ENCODE measurements at places on chromosomes 2 and 18. TPM values are rescaled to one million over a fixed set of nuclear protein-coding genes. Genes with fewer than 3 reads are reported as not detected.
A peak's percentile ranks its signal among the peaks of the same experiment; 100 is the strongest.

GRCh38 chr18:64614446-64614845, 465.6 kb upstream of the LINC00305 start:
- no peak for DNase-seq

Gene ERBB4
- total RNA-seq, result 10.2 TPM

Gene LAMA1
- total RNA-seq, result 2.7 TPM

- DNase-seq, result no peak
Measured at GRCh38 chr2:148553332-148553887, 91.1 kb upstream of the EPC2 start.

- DNase-seq, result no peak
Measured at GRCh38 chr2:167127135-167127534, 238.9 kb downstream of the XIRP2 start.

Gene FAM110C
- 21.8 TPM for total RNA-seq

- peak; percentile 32 for DNase-seq
Measured at GRCh38 chr2:219636941-219637841, 9.8 kb downstream of the SLC4A3 start.

DNA sequence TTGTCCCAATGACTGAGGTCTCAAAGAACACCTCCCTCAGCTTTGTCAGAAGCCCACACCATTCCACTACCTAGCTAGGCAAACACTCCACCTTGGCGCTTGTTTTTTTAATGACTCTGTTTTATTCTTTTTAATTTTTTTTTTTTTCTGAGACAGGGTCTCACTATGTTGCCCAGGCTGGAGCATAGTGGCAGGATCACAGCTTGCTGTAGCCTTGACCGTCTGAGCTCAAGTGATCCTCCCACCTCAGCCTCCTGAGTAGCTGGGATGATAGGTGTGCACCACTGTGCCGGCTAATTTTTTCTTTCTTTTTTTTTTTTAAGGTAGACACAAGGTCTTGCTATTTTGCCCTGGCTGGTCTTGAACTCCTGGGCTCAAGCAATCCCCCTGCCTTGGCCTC, 101.9 kb downstream of the SLC25A12 start:
- no peak for DNase-seq

- DNase-seq, result peak; percentile 65
Measured at GRCh38 chr2:85308896-85309555, 18.8 kb downstream of the TGOLN2 start.

DNA sequence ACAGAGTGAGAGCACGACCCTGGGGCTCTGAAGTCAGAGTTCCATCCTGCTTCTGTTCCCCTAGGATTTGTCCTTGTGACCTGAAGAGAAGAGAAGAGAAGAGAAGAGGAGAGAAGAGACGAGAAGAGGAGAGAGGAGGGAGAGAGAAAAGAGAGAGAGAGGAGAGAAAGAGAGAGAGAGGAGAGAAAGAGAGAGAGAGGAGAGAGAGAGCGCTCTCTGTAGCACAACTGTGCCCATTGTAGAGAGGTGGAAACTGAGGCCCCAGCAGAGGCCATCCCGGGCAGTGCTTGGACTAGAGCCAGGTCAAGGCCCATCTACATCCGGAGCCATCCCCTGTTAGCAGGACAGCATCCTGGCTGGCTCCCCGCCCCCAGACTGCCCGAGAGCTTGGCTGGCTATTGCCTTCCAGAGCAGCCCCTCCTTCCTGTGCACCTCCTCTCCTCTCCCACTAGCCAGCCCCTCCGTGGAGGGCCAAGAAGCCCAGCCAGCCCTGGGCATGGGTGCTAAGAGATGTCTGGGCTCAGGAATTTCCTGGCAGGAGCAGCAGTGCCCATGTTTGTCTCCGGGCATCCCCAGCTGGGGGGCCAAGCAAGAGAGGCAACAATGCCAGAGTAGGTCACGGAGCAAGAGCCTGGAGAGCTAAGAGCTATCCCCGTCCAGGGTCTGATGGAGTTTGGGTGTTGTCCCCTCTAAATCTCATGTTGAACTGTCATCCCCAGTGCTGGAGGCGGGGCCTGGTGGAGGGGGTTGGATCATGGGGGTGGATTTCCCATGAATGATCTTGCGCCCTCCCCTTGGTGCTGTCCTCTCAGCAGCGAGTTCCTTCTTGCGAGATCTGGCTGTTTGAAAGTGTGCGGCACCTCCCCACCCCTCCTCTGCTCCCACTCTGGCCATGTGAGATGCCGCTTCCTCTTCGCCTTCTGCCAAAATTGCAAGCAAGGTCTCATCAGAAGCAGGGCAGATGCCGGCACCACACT, 18.2 kb upstream of the GPR55 start:
- DNase-seq, result peak; percentile 47

GRCh38 chr2:201797175-201797840, 9.0 kb upstream of the CDK15 start:
- no peak for DNase-seq

- DNase-seq, result no peak
Measured at GRCh38 chr2:43106559-43107527, 119.6 kb downstream of the ZFP36L2 start.

- no peak for DNase-seq
Measured at GRCh38 chr2:160934263-160934662, 226.0 kb upstream of the TANK start.

Gene NAGK
- total RNA-seq, result 166 TPM

DNA sequence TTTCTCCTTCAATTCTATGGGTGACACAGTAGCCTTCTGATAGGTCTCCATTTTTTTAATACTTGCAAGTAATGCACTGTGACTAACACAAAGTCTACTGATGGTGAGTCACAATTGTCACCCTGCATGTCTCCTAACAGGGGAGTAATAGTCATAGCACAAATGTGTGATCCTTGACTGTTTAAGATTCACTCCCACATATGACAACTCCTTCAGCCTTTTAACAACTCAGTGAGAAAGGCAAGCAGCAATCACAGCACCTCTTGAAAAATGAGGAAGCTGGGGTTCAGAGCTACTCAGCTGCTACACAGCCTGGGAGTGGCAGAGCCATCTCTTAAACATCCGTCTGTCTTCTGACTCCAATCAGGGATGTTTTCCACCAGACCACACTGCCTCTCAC, 63.8 kb downstream of the EHD3 start:
- no peak for DNase-seq

DNA sequence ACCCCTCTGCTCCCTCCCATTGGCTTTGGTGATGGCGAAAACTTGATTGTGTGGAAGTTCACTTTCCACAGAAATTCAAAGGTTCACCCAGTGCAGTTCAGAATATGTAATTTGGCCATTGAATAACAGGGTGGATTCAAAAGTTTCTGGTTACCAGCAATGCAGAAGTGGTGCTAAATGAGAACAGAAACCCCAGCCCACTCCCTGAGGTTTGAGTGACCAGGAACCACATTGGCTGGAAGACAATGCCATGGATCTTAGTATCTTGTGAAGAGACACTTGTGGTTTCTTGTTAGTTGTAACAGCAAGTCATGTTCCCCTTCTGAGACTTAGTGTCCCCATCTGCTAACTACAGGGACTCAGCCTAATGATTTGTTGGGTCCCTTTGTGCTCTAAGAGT, 49.8 kb downstream of the QPCT start:
- DNase-seq, result no peak

GRCh38 chr2:189276277-189276676, 96.7 kb upstream of the COL5A2 start:
- DNase-seq, result no peak

DNA sequence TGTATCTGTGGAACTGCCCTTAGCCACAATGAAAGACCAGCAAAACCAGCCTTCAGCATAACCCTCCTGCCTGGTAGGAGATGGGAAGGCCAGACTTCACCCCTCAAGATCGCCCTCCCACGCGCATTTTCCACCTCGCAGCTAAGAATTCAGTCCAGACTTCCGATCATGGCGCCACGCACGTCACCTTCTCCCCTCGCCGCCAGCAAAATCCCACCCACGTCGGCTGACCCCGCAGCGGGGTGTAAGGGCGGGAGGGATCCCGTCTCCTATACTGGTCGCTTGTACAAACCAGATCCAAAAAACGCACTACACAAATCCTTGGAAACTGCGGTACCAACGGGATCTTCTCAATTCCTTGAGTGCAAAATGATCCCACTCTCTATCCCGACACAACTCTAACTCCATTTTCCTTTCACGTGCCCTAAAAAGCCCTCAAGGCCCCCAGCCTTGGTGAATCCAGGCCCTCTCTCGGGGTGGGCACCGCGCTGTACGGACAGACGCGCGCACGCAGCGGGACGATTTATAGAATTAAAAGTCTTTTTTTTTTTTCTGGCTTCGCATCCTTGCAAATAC, 1.0 kb upstream of the BMPR2 start:
- DNase-seq, result peak; percentile 71

- no peak for DNase-seq
Measured at GRCh38 chr2:180520206-180520605, 460.2 kb upstream of the UBE2E3 start.

- DNase-seq, result no peak
Measured at GRCh38 chr2:33375054-33375453, 101.4 kb upstream of the RASGRP3 start.

Gene MAL
- total RNA-seq, result 19.2 TPM

DNA sequence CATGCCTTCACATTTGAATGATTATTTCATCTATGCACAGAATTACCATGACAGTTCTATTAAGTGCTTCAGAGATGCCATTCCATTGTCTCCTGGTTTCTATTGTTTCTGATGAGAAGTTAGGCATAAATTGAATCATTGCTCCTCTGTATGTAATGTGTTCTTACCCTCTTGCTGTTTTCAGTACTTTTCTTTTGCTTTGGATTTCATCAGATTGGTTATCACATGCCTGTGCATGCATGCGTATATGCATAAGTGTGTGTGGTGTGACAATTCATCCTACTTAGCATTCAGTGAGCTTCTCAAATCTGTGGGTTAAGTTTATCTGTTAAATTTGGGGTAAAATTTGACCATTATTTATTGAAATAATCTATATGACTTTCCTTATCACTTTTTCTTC, 263.3 kb upstream of the RND3 start:
- DNase-seq, result no peak

DNA sequence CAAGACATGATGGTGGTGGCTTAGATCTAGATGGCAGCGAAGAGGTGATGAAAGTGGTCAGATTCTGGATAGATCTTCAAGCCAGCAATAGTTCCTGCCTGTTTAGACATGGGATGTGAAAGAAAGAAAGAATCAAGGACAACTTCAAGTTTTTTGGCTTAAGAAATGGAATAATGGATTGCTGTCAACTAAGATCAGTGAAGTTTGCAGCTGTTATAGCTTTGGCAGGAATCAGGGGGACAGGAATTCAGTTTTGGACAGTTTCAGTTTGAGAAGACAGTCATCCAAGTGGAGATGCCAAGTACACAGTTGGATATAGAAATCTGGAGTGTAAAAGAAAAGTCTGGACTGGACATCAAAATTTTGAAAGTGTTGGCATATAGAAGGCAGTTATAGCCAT, 283.7 kb upstream of the PKDCC start:
- DNase-seq, result no peak

DNA sequence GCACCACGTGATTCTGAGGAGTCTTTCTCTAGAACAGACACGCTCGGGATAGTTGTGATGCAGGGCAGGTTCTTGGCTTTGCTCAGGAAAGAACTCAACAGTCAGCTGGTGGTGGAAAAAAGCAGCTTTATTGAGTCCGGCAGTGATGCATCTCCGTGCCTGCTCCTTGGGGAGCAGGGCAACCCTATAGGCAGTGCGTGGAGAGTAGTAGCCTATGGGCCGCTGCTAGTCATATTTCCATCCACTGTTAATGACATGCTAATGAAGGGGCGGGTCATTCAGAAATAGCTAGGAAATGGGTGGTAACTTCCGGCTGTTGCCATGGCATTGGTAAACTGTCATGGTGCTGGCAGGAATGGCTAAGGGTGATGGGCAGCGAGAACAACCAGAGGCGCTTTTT, 11.6 kb upstream of the ACKR3 start:
- no peak for DNase-seq

DNA sequence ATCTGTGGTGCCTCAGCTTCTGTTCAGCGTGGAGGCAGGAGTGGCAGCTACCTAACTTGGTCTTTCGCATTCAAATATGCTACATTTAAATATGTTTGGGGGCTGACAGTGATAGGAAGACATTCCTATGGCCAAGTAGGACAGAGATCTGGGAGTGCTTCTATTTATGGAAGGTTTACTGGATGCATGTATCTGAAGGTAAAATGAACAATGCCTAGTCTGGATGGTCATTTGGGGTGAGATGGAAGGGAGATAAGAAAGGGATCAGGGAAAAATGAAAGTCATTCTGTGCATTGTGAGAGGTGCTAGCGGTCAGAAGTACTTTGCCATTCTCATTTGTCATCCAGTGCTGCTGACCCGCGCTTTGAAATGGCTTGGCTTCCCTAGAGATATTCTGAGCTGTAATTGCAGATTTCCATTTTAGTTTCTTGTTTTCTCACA, 300.9 kb upstream of the FBXO11 start:
- no peak for DNase-seq

DNA sequence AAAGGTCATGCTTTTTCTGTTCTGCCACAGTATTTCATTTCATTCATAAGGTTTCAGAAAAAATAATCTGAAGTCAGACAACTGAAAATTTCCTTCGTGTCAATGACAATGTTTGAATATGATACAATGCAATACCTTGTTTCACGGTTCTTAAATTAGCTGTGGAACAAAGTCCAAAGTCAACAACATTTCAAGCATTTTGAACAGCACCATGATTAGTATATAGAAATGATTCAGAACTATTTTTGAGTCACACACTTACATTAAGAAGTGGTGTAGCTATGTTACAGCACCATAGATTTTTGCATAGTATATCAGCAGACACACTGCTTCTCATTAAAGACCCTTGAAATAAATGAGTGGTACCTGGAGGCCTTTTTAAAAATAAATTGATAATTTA, 178.3 kb upstream of the DSEL start:
- no peak for DNase-seq

DNA sequence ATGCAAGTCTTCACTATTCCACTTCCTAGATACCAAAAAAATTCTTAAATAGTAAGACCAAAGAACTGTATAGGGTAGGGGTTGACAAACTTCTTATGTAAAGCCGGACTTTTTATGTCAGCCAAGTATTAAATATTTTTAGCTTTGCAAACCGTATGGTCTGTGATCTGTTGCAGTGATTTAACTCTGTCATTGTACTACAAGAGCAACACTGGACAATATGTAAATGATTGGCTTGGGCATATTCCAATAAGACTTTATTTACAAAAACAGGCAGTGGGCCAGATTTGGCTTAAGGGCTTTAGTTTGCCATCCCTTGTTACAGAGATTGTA, 48.0 kb downstream of the MGAT5 start:
- no peak for DNase-seq

DNA sequence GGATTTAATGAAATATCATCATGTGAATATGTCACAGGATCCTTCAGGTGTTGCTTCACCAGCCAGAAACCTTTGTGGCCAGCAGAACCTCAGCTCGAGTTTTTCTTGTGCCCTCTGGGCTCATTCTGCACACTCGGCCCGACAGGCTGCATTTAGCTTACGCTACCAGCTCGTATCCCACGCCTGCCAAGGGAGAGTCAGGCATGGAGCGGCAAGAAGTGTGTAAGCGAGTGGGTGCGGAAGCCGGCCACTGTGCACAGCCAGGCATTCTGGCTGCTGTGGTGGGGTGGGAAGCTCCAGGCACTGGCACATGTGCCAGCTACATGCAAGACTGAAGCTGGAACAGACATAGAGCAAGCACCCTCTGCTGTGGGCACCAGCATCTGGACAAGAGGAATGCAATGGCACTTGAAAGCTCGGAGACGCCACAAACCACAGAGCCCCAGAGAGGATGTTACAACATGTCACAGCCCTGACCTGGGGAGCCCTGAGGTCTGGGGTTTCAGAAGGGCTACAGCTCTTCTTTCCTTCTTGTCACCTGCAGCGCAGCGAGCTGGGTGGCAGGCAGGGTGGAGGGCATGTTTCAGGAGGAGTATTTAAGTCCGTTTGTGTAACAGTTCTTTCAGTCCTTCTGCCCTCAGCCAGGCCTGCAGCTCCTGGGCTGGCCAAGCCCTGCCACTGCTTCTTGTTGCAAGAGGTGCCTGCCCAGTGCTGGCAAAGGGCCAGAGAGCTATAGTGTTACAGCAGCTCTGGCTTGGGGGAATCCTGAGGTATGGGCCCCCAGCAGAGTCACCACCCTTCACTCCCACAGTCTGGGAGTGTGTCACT, 257.3 kb upstream of the HNMT start:
- DNase-seq, result no peak

Measured in ureter (tissue), 1 donor.